Pericardium fibroblast (primary cell): ENCODE measurements at places on chromosomes 7 and 10. TPM values are rescaled to one million over a fixed set of nuclear protein-coding genes. Genes with fewer than 3 reads are reported as not detected.

The SRRM3 gene
- total RNA-seq, result 2.0 and 2.7 TPM in 2 replicates

The NEUROG3 gene
- not detected in 2 replicates for total RNA-seq

The MAT1A gene
- not detected in 2 replicates for total RNA-seq

The STAG3 gene
- 0.17 and 0.23 TPM in 2 replicates for total RNA-seq

The LRIT1 gene
- total RNA-seq, result not detected in 2 replicates

The PLXDC2 gene
- 10.6 and 14.6 TPM in 2 replicates for total RNA-seq

The SIRT1 gene
- total RNA-seq, result 7.9 and 10.6 TPM in 2 replicates

The ADAM12 gene
- total RNA-seq, result 7.2 and 59.9 TPM in 2 replicates

The PSMC2 gene
- total RNA-seq, result 89.4 and 121 TPM in 2 replicates

The CYP2C19 gene
- total RNA-seq, result not detected in 2 replicates

The TIAL1 gene
- total RNA-seq, result 25.2 and 41.9 TPM in 2 replicates

The TYW1 gene
- 9.7 and 11.7 TPM in 2 replicates for total RNA-seq

The SPDYE5 gene
- not detected in 2 replicates for total RNA-seq

The SLC26A3 gene
- not detected in 2 replicates for total RNA-seq

The CYP2E1 gene
- under 0.01 TPM in 1 of 2 replicates, not detected in the other for total RNA-seq

The TMEM270 gene
- total RNA-seq, result not detected in 2 replicates

The DNAJC12 gene
- total RNA-seq, result 9.9 and 12.8 TPM in 2 replicates

The RBM20 gene
- 0.12 TPM in 1 of 2 replicates, not detected in the other for total RNA-seq

The MRPS24 gene
- 119 and 149 TPM in 2 replicates for total RNA-seq

The ARHGEF5 gene
- 5.1 and 8.3 TPM in 2 replicates for total RNA-seq

The MBL2 gene
- not detected in 2 replicates for total RNA-seq

The CC2D2B gene
- not detected in 2 replicates for total RNA-seq

The TCF7L2 gene
- 14.4 and 18.0 TPM in 2 replicates for total RNA-seq

The FAM25G gene
- total RNA-seq, result not detected in 2 replicates

The EPO gene
- total RNA-seq, result not detected in 2 replicates

The CNOT4 gene
- 9.0 and 9.2 TPM in 2 replicates for total RNA-seq

The CALD1 gene
- 272 and 562 TPM in 2 replicates for total RNA-seq

The FAM241B gene
- 0.35 TPM in 1 of 2 replicates, not detected in the other for total RNA-seq

The CALY gene
- not detected in 2 replicates for total RNA-seq

The HOXA4 gene
- 1.5 TPM in 1 of 2 replicates, not detected in the other for total RNA-seq

The ABCA13 gene
- total RNA-seq, result not detected in 2 replicates

The LEP gene
- 1.7 TPM in 1 of 2 replicates, not detected in the other for total RNA-seq

The APBB1IP gene
- total RNA-seq, result 0.51 TPM in 1 of 2 replicates, not detected in the other

The TAS2R4 gene
- total RNA-seq, result 0.09 and 0.12 TPM in 2 replicates

The ANKRD30A gene
- not detected in 2 replicates for total RNA-seq

The SPOCK2 gene
- total RNA-seq, result under 0.01 and 0.26 TPM in 2 replicates

The ABCC2 gene
- 0.35 and 0.68 TPM in 2 replicates for total RNA-seq
